ENCODE measurements at places on chromosomes 2 and 18.

DNA sequence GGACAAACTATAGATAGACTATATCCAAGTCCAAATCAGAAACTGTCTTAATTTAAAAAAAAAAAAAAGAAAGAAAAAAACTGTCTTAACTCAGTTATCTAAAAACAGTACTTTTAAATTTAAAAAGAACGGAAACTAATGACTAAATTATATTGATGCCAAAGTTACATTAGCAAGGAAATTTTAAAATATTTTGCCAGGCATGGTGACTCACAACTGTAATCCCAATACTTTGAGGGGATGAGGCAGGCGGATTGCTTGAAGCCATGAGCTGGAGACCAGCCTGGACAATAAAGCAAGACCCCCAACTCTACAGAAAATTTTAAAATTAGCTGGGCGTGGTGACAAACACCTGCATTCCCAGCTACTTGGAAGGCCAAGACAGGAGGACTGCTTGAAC is 30.9 kb downstream of the MEMO1 start:
- no peak for DNase-seq

DNA sequence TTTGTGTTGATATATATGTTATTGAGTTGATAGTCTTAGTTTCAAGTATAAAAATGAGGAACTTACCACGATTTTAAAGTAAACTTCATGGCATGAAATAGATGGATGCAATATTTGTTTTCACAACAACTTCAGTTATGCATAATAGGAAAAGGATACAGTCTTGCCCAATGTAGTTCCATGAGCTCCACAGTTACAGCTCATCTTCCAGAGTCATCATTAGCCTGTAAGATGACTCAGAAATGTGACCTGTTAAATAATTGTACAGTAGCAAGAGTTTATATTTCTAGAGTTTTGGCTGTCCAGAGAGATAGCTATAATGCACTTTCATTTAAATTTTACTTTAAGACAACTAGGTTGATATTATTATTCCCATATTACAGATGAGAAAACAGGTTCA is 80.9 kb upstream of the ARHGAP28 start:
- no peak for DNase-seq

DNA sequence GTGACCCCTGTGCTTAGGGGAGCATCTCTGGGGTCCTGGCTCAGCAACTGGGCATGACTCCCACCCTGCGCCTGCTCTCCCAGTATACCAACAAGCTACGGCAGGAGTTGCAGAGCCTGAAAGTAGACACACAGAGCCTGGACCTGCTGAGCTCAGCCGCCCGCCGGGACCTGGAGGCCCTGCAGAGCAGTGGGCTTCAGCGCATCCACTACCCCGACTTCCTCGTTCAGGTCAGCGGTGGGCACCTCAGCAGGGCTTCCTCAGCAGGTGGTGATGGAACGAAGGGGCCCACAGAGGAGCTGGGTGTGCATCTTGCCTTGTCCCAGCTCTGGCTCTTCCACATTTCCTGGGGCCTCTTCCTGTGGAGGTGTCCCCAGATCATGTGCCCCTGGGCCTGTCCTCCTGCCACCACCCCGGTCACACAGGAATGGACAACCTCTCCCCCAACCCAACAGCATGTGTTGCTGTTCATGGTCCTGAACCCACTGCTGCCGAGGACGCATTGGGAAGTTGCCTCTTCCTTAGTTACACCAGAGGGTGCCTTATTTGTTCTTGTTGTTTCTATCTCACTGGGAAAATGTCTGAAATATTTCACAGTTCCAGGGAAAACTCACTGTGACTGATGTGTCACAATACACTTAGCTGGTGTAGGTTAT is 10.8 kb downstream of the PROM2 start:
- no peak for DNase-seq

- no peak for DNase-seq
These were observed 65.1 kb downstream of the CAB39 start for GRCh38 chr2:230777721-230778120.

- DNase-seq, result no peak
These were observed 425.9 kb upstream of the SLC8A1 start for GRCh38 chr2:40877734-40878288.

GRCh38 chr2:182655750-182656149 is 60.3 kb upstream of the DNAJC10 start:
- DNase-seq, result no peak

GRCh38 chr2:208847651-208848050 is 441.1 kb downstream of the PTH2R start:
- no peak for DNase-seq

DNA sequence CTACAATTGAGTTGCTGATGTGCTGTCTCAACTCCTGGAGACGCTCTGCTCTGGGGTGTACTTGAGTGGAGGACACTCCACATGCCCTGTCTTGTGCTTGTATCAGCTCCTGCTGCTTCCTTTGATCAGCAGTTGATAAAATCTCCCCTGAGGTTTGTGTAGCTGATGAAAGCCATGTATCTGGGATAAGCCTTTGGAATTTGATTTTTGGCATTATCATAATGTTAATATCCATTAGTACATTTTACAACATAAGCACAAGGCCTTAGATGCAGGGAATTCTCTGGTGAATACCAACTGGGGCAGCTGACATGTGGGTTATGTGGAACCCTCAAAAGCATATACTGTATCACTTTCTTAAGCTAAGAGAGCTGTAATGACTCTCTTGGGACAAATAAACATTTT is 222.7 kb upstream of the ITGA4 start:
- DNase-seq, result no peak

DNA sequence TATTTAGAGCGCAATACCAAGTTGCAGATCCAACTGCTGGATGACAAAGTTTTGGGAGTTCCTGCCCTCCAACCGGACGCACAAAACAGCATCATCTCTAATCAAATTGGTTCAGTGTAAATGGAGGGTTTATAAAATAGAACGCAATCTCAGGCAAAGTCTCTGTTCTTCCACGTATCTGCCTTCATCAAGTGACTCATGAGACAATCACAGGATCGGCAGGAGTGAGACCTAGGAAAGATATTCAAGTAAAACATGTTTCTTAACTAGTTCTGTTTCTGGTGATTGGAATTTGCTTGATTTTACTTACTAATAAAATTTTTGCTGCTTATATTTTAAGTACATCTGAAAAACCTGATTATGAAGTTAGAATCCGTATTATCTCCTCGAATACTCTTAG is 7.6 kb downstream of the FZD5 start:
- DNase-seq, result no peak

GRCh38 chr18:2337552-2338141 is 233.7 kb downstream of the METTL4 start:
- peak; percentile 72 for DNase-seq

DNA sequence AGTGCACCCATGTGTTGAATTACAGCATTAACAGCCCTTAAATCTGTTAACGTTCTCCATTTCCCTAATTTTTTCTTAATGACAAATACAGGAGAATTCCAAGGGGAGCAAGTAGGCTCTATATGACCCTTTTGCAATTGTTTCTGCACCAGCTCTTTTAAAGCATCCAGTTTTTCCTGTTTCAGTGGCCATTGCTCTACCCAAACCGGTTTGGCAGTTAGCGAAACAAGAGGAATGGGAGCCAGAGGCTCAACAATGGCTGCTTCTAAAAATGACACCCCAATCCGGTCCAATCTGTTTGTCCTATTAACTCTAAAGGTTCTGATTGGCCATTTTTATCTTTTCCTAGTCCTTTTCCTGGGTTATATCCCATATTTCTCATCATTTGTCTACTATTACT is 15.1 kb upstream of the SUCLG1 start:
- no peak for DNase-seq

GRCh38 chr2:46297546-46298271 is 502 bp downstream of the EPAS1 start:
- DNase-seq, result peak; percentile 77

- DNase-seq, result no peak
These were observed 55.3 kb downstream of the DTNB start for GRCh38 chr2:25617948-25618646.

DNA sequence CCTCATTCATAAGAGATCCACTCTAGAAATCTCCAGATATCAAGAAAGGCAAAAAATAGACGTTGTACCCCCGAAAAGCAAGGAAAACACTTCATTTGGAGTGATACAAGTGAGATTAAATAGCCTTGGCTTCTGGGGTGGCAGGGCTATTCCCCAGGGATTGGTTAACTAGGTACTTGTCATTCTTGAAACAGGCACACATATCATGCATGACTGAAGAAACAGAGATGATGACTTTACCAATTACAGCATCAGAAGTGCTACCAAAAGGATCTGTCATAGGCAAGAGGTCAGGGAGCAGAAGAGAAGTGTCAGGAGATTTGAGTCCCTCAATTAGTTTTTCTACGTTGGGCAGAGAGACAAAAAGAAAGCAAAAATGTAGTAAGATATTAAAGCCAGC is 45.2 kb upstream of the NFU1 start:
- DNase-seq, result no peak

GRCh38 chr2:117850015-117850414 is 35.5 kb downstream of the DDX18 start:
- DNase-seq, result no peak

DNA sequence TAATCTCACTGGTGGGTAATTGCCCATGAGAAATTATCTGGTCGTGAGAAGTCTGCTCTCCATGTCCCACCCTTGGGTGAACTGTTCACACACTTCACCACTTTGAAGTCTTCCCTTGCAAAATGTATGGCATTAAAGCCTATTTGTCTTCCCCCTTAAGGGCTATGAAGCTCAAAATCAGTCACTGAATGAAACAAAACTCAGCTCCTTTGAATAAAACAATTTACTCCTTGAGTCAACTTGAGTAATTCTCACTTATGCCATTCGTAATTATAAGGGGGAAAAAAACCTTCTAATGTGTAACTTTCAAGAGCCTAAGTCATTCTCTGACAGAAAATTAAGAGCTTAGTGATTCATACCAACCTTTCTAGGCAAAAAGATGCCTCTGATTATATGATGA is 48.8 kb upstream of the REL start:
- no peak for DNase-seq

GRCh38 chr2:99524056-99524455 is 34.2 kb upstream of the REV1 start:
- no peak for DNase-seq

DNA sequence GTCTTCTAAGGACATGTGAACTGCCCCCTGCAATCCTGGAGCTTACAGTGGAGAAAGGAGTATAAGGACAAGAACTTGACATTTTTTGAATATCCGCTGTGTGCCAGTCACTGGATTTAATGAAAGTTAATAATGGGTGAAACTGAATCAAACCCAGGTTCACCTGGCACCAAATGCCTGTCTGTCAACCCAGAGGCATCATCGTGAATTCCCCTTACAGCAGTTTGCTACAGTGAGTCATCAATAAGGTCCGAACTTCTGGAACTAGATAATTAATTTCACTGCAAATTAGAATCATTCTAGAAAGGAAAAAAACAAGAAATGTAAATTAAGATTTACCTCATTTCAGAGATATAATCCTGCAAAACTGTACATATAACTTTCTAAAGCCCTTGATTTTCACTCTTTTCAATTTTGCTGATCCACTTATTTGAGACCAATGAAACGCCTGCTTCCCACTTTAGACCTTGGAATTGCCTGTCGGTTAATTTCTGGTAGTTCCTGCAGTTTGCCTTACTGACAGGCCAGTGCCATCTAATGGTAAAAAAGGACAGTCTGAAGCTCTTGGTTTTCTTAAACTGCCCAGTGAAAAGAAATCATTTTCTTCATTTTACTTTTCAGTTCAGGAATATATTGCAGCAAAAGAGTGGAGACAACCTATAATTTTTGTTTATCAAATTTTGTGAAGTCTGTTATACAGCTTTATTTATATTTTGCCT is 8.2 kb downstream of the DSG2 start:
- DNase-seq, result no peak

GRCh38 chr2:29879456-29879855 is 41.9 kb downstream of the ALK start:
- DNase-seq, result no peak

DNA sequence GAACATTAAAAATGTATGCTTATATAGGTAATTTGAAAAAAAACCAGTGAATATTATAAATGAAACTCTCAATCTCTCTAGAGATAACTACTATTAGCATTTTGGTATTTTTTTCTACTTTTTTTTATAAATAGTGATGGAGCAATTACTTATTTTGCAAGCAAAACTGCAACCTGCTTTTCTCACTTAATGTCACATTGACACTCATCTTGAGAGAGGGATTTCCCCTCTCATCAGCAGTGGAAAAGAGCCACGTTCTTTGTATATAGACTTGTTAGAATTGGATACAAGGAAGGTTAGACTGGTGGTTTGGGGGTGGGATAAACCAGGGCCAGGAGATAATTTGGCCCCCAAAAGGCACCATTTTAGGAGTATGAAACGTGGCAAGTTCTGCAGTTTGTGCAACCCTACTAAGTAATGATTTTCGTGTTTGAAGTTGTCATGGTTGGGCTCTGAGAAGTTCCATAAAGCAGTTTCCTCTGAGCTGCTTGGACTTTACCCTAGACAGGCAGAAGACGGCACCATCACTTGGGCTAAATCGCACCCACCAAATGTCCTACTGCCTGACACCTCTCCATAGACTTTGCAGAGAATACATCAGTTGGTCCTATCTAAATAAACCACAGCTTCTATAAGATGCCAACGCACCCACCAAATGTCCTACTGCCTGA is 194.0 kb downstream of the ACTR3 start:
- DNase-seq, result no peak

- DNase-seq, result no peak
These were observed 40.7 kb downstream of the PARD3B start for GRCh38 chr2:204585930-204586329.

DNA sequence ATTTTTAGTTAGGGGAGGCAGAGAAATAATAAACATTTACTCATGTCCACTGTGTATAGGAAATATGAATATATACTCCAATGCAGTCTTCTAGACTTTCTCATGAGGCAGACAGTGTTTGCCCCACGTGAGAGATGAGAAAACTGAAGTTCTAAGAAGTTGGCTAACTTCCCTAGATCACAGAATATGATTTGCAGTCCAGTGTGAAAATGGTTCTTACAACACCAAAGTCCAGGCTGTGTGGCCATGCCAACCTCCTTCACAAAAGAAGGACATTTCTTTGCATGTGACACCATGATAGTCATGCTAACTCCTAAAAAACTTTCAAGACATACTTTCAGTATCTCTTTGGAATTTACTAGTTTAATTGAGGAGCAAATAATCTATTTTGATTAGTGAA is 143.7 kb downstream of the IRS1 start:
- DNase-seq, result no peak

- no peak for DNase-seq
These were observed 19.3 kb upstream of the ODC1 start for GRCh38 chr2:10467401-10467800.

- DNase-seq, result no peak
These were observed 89.1 kb downstream of the RAD51AP2 start for GRCh38 chr2:17429130-17429529.

- DNase-seq, result no peak
These were observed 651.1 kb downstream of the TDRD15 start for GRCh38 chr2:21774691-21775368.
